ENCODE measurements at places on chromosomes 13 and 19.
A peak's percentile ranks its signal among the peaks of the same experiment; 100 is the strongest.

GRCh38 chr13:41137951-41138350 is 5.3 kb upstream of the KBTBD6 start:
- no peak for DNase-seq

- DNase-seq = no peak
Observed at GRCh38 chr13:35810321-35810720, 320.9 kb downstream of the DCLK1 start.

DNA sequence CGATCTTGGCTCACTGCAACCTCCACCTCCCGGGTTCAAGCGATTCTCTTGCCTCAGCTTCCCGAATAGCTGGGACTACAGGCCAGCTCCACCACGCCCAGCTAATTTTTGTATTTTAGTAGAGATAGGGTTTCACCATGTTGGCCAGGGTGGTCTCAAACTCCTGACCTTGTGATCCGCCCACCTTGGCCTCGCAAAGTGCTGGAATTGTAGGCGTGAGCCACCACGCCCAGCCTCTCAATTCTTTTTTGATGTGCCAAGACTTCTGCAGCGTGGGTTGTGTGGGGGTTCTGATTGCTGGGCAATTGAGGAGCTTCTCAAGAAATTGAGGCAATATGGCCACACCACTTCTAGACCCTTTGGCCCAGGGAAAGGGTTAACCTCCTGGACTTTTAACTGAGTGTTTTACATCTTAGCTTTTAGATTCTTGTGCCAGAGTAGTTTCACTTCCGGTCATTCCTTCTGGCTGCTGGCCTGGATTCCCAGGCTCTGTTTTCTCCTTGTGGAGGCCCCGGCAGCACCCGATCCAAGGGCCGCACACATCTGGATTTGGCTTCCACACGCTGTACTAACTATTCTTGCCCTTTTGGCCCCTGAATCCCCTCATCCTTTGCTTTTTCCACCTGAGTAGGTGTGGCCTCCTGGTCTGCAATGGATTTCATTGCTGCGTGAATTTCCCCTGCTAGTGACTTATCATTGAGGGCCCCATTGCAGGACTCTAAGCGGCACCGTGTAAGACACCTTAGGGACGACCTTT is 14.7 kb downstream of the SMARCA4 start:
- no peak for DNase-seq

DNA sequence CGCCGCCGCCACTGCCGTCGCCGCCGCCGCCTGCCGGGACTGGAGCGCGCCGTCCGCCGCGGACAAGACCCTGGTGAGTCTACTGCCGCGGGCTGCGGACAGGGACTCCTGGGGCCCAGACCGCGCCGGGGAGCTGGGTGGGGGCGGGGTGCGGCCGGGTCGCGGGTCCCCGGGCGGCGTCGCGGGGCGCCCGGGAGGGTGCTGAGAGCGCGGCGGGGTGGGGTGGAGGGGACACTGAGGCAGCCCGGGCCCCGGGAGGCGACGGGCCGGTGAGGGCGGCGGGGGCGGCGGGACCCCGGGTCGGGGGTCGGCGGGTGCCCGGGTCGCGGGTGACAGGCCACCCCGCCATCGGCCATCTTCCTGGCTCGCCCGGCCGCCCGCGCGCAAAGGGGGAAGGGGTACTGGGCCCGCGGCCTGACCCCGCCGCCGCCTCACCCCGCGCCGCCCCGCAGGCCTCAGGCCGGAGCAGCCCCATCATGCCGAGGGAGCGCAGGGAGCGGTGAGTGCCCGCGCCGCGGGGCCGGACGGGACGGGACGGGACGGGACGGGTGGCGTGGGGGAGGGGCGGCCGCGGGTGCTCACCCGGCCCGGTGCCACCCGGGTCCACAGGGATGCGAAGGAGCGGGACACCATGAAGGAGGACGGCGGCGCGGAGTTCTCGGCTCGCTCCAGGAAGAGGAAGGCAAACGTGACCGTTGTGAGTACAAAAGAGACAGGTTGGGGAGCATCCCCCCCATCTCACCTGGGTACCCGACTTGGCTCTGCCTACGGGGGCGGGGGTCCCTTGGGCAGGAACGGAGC is 489 bp downstream of the CCNE1 start:
- DNase-seq = peak; percentile 15

GRCh38 chr13:107373551-107373950 is 805.6 kb upstream of the ARGLU1 start:
- DNase-seq = no peak

- no peak for DNase-seq
Observed at GRCh38 chr13:98343461-98343860, 166.4 kb upstream of the RNF113B start.

DNA sequence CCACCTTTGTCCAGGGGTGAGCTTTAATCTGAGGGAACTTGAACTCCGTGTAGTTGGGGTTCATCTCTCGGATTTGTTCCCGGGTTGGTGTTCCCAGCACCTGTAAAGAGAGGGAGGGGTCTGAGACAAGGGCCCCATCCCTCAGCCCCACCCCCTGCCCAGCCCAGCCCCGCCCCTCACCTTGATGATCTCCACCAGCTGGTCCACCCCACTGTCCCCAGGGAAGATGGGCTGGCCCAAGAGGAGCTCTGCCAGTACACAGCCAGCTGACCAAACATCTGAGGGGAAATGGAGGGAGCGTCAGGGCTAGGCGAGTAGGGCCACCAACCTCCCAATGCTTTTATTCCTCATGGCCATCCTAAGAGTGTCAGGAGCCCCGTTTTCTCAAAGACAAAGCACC is 9.3 kb downstream of the GSK3A start:
- no peak for DNase-seq

DNA sequence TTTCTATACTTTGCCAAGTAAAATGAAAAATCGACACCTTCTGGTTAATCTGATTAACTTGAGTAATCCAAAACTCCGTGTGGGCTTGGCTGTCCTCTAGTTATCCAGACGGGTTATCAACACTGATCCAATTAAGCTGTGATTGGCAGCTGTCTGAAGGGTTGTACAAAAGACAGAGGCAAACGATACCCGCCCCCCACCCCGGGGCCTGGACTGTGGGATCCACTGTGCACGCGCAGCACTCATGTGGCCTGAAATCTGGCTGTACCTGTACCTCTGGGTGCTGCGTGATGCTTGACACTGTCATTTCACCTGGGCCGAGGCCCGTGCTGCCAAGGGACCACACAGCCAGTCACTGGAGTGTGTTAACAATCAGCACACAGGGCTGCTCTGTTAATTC is 53.5 kb downstream of the COL4A2 start:
- DNase-seq = no peak

DNA sequence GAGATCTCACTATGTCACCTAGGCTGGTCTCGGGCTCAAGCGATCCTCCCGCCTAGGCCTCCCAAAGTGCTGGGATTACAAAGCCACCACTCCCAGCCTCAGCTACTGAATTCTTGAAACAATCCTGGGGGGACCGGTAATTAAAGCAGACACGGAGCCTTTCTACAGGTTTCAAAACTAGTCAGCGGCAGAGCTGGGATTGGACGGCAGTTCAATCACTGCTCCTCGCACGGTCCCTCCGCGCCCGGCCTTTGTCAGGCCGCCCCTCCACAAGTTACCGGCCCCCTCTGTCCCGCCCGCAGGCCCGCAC is 229 bp downstream of the BORCS8 start:
- DNase-seq = no peak

GRCh38 chr13:42113478-42113877 is 65.0 kb downstream of the DGKH start:
- no peak for DNase-seq

DNA sequence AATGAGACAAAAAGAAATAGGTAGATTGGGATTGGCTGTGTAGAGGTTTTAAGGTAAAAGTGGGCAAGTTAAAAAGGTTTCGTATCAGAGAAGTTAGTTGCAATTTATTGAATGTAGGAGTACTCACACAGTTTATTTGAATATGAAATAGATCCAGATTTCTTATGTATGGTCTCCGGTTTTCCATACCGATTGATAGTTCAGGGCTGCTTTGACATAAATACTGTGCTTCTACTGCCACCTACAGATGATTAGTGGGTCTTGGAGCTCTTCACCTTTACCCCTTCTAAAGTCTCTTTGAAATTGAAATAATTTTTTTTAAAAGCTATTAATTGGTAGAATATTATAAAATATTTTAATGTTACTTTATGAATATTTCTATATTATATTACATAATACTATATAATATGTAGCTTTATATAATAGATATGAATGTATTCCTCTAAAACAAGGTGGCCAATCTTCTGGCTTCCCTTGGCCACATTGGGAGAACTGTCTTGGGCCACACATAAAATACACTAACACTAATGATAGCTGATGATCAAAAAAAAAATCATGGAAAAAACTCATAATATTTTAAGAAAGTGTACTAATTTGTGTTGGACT is 7.7 kb upstream of the GPR18 start:
- peak; percentile 35 for DNase-seq

GRCh38 chr13:30371649-30372265 is 50.5 kb upstream of the UBE2L5 start:
- peak; percentile 54 for DNase-seq

- DNase-seq = no peak
Observed at GRCh38 chr19:28542394-28543243, 670.3 kb downstream of the UQCRFS1 start.

DNA sequence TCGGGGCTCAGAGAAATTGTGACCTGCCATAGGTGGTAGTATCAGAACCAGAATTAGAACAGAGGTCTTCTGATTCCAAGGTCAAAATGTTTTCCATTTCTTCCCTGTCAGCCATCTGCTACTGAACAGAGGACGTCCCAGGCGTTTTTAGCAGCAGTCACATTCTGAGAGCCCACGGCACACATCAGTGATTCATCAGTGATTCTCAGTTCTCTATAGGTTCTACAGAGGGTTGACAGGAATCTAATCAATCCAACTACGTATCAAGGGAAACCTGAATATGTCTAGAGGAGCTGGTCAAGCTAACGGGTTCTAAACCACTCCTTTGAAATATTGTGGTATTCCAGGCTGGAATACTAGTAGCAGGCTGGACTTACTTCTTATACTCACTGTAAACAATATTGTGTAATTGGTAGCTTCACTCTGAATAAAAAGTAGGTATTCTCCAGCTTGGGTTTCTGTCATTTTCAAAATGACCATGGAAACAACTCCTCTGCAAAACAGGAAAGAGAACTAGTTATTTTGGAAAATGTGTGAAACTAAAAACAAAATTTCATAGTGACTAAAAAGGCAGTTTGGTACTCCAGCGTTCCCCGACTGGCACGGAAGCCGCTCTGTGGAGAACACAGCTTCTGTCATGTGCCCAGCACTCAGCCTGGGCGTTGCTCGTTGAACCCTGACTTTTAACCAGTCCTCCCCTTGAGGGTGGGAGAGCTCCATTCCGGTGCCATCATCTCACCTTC is 43.2 kb downstream of the FLT3 start:
- DNase-seq = no peak

GRCh38 chr13:79403113-79403512 is 2.9 kb downstream of the RBM26 start:
- DNase-seq = no peak

- no peak for DNase-seq
Observed at GRCh38 chr19:763869-764268, 13.0 kb downstream of the MISP start.

DNA sequence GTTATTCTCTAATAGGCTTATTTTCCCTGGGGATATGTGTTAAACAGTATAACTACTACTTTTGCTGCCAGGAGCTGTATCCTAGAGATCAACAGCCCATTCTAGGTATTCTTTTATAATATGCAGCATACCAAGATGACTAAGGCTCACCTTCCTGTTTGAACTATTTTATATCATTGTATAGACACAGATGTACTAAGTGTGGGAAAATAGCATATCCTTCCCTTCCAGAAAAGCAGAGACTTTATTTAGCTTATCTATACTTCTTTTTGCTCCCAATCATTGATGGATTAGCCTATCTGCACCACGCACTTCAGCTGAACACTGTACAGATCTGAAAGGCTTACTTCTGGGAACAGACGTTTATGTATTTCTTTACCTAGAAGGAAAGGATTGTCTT is 82.6 kb downstream of the MAB21L1 start:
- no peak for DNase-seq

DNA sequence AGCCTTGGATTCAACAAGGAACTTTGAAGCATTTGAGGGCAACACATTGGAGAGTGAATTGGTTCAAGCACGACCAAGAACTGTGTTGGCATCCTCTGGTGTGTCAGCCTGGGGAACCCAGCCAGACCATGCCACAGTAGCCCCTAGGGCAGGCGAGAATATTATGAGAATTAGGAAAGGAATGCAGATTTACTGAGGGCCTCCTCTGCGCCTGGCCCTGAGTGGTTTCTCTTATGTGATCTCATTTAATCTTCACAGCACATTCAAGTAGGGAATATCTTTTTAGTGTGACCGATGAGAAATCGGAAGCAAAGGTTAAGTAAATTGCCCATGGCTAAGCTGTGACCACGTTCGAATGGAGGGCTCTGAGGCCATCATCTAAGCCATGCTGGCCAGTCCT is 15.3 kb upstream of the ERICH6B start:
- no peak for DNase-seq

GRCh38 chr19:30174791-30175190 is 197.4 kb upstream of the ZNF536 start:
- no peak for DNase-seq

DNA sequence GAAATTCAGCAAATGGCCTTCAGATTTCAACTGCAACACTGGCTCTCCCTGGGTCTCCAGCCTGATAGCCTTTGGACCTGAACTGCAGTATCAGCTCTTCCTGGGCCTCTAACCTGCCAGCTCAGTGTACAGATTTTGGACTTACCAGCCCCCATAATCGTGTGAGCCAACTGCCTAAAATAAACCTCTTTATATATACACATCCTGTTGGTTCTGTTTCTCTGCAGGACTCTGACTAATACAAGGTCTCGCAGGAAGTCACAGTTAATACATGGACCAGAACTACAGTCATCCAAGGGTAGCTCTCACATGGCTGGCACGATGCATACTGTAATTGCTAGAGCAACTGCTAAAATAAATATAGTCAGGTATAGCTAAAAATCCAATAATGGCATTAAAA is 85.1 kb downstream of the KATNAL1 start:
- DNase-seq = no peak

DNA sequence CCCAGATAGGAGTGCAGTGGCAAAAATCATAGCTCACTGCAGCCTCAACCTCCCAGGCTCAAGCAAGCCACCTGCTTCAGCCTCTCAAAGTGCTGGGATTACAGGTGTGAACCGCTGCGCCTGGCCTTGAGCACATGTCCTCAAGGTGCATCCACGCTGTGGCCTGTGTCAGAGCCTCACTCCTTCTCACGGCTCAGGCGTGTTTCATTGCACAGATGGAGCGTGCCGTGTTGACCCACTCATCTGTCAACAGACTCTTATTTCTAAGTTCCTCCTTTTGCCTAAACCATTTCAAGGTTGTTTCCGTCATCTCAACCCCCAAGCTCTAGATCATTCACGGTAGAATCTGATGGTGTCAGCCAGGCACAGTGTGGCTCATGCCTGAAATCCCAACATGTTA is 28.2 kb downstream of the ATP8B3 start:
- DNase-seq = no peak

- DNase-seq = peak; percentile 33
Observed at GRCh38 chr13:114140906-114141250, 8.5 kb upstream of the RASA3 start.

DNA sequence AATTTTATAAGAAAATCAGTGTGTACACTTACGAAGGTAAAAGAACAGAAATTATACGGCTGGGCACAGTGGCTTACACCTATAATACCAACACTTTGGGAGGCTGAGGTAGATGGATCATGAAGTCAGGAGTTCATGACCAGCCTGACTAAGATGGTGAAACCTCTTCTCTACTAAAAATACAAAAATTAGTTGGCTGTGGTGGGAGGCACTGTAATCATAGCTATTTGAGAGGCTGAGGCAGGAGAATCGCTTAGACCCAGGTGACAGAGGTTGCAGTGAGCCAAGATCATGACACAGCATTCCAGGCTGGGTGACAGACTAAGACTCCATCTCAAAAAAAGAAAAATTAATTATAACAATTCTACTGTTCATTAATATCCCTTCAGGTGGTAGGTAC is 151.9 kb downstream of the ZNF737 start:
- no peak for DNase-seq

GRCh38 chr19:2557093-2557440 is 81.1 kb downstream of the GADD45B start:
- DNase-seq = no peak
